GM06990 (cell line): ENCODE measurements at places on chromosomes 12 and 14.

GRCh38 chr12:5165296-5165970 lies 121.8 kb downstream of the KCNA5 start:
- no peak for DNase-seq

DNA sequence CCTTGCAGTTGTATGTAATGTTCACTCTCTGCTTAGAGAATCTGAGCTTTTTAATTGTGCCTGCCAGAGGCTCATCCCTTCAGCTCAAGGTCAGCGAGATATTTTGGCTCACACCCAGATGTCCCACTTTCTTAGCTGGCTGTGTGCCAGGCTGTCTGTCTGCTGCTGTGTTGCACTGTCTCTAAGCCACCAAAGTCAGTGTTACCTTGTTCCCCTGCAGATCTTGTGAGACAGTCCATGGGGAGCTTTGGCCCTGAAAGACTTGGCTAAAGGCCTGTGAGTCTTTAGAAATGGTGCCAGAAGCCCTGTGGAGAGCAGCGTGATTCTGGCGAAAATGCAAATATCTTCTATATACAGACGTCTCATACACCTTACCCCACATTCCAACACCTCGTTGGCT lies 293.7 kb downstream of the TTC6 start:
- DNase-seq: no peak

GRCh38 chr12:124856132-124856841 lies 7.4 kb downstream of the SCARB1 start:
- DNase-seq: no peak

- no peak for DNase-seq
These were observed 20.0 kb downstream of the PYGL start for GRCh38 chr14:50924236-50924635.
